ENCODE measurements at places on chromosomes 11 and 22.

DNA sequence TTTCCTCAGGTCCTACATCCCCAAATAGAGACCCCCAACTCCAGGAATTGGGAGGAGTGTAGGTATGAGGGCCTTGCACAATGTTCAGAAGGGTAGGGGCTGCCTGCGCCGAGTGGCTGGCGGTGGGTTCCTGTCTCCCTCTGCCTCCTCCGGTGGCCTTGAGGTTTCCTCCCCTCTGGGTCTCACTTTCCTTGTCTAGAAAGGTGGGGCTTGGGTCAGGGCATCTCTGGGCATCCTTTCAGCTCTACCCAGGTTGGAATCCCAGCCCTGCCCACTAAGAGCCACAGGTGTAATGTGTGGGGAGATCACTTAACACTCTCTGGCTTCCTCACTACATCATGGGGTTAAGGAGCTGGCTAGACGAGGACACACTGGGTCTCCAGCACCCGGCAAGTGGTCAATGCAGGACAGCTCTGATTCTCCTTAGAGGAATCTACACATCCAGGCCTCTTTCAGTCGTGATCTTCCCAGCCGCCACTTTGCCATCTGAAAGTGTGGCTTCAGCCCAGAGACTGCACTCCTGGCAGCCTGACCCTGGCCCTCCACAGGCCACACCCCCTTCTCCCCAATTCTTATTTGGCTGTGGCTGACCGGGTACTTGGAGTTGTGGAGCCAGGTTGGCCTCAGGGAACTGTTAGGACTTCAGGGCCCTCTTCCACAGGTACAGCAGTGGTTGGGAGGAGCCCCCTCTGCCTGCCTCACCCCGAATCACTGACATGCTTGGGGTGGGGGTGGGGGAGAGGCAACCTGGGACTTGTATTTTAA lies 22.1 kb downstream of the PRDM11 start:
- no peak for DNase-seq

DNA sequence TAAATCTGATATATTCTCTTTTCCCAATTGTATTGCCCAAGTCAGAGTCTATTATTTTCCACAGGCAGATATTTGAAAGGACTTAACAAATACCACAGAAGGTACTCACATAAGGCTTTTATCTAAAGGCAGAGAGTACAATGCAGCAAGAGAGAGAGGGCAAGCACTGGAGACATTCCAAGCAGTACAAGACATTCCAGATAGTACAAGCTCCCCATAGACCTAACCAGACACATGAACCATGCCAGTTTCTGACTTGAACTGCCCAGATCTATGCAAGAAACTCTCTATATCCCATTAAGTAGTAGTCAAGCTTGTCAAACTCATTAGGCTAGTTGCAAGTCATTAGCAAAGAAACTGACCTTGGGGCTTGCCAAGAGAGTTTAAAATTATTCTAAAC lies 11.2 kb upstream of the MS4A6E start:
- no peak for DNase-seq

GRCh38 chr11:112588252-112588694 lies 327.6 kb upstream of the PLET1 start:
- DNase-seq, result peak; percentile 28

- DNase-seq, result no peak
Observed at GRCh38 chr22:19769393-19769715, 8.8 kb downstream of the TBX1 start.
